ENCODE measurements at places on chromosomes 5 and 9.

- no peaks in the 10 kb centered on the region for H3K36me3 ChIP-seq
- no peak for DNase-seq
- no peaks in the 10 kb centered on the region for H3K4me1 ChIP-seq
- H3K27ac ChIP-seq: no peak overlapping the region
Measured at GRCh38 chr5:31962351-31962751, 211.8 kb downstream of the GOLPH3 start.

DNA sequence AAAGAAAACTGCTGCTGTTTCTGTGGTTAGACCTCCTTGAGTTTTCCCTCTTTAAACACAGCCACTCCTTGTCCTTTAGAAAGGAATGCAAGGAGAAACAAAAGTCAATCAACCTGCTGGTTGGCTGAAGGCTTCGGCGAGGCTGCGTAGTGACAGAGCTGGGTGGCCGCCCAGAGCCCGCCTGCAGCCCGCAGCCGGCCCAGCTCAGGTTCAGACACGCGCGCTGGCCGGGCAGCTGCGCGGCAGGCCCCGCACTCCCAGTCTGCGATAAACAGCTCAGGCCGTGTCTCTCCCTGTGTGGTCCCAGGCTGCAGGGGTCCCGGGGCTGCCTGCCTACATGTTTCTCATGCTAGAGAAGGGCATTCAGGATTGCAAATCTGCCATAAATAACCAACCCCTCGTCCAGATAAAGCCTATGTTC is 115.4 kb downstream of the HSD17B3 start:
- H3K4me3 ChIP-seq: no peak overlapping the region
- no peak overlapping the region for H3K27ac ChIP-seq
- peaks cover 26% of the 10 kb centered on the region for H3K27me3 ChIP-seq

- peaks cover 8% of the 10 kb centered on the region for H3K4me1 ChIP-seq
- H3K27ac ChIP-seq: peak overlapping the region; percentile 19
- peak overlapping the region; percentile 50 for H3K4me3 ChIP-seq
- DNase-seq: no peak
- no peaks in the 10 kb centered on the region for H3K27me3 ChIP-seq
Measured at GRCh38 chr5:69043655-69043996, 50.2 kb upstream of the SLC30A5 start.

DNA sequence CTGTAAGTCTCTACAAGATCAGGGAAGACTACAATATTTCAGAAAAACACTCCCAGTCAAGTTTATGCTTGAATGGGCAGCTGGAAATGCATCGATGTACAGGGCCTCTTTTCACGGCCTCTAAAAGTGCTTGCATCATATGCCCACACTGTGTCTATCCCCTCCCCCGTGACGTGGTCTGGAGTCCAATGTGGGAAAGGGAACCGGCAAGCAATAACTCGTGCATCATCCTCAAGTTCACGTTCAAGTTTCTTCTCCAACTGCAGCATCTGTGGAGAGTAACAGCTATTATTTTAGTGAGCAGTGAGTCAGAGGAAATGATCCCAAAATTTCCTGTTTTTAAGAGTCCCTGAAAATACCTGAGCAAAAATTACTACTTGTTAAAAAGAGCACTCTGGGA is 22.3 kb downstream of the ATPSCKMT start:
- H3K27me3 ChIP-seq: no peaks in the 10 kb centered on the region
- no peaks in the 10 kb centered on the region for H3K4me1 ChIP-seq
- no peak for DNase-seq

- DNase-seq: peak; percentile 59
- H3K4me1 ChIP-seq: peaks cover 67% of the 10 kb centered on the region
- H3K4me3 ChIP-seq: peak overlapping the region; percentile 75
- peak overlapping the region; percentile 98 for H3K27ac ChIP-seq
Measured at GRCh38 chr9:131668439-131669268, 71.2 kb downstream of the RAPGEF1 start.

DNA sequence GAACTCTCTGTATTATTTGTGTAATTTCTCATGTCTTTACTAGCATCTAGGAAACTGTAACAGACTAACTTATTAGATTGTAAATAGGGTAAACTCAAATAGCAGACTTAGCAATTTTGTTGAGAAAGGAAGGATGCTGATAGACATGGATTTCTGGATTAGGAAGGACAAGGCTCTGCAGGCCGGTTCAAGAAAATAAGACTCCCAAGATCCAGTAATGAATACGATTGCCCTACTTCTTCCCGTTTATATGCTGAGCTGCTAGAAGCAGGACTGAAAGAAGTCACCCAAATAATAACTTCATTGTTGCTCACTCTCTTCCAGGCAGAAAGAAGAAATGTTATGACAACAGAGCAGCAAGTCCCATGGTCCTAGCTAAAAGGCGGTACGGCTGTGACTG is 22.8 kb upstream of the C9orf40 start:
- DNase-seq: no peak
- no peak overlapping the region for H3K27ac ChIP-seq

DNA sequence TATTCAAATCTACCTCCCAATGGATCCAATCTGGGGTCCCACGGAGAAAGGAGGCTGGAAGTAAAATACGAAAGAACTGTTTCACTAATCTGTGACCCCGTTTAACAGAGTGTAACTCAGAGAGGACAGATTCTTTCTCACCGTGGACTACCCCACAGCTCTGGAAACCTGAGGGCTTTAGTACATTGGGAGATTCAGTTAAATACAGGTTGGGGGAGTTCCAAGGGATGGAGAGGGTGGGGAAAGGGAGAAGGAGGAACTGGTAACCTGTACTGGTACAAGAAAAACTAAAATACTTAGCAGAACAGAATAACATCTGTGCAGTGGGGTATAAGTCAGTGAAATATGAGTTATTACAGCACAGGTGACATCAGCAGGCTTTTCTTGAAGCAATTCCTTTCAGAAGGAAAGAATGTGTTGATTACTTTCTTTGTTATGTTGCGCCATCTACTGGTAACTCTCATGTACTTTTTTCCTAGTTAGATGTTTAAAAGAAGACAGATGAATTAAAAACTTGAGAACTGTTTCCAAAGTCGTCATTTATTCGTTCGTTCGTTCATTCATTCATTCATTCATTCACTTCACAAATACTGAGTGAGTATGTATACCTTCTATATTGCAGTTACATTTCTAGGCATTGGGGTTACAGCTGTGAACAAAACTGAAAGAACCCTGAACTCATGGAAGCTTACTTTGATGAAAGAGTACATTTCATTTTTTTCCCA is 30.0 kb upstream of the STOM start:
- DNase-seq: no peak
- no peaks in the 10 kb centered on the region for H3K27me3 ChIP-seq
- H3K4me3 ChIP-seq: no peak overlapping the region
- H3K4me1 ChIP-seq: peaks cover 5% of the 10 kb centered on the region
- H3K36me3 ChIP-seq: peaks cover 4% of the 10 kb centered on the region
- H3K27ac ChIP-seq: no peak overlapping the region

DNA sequence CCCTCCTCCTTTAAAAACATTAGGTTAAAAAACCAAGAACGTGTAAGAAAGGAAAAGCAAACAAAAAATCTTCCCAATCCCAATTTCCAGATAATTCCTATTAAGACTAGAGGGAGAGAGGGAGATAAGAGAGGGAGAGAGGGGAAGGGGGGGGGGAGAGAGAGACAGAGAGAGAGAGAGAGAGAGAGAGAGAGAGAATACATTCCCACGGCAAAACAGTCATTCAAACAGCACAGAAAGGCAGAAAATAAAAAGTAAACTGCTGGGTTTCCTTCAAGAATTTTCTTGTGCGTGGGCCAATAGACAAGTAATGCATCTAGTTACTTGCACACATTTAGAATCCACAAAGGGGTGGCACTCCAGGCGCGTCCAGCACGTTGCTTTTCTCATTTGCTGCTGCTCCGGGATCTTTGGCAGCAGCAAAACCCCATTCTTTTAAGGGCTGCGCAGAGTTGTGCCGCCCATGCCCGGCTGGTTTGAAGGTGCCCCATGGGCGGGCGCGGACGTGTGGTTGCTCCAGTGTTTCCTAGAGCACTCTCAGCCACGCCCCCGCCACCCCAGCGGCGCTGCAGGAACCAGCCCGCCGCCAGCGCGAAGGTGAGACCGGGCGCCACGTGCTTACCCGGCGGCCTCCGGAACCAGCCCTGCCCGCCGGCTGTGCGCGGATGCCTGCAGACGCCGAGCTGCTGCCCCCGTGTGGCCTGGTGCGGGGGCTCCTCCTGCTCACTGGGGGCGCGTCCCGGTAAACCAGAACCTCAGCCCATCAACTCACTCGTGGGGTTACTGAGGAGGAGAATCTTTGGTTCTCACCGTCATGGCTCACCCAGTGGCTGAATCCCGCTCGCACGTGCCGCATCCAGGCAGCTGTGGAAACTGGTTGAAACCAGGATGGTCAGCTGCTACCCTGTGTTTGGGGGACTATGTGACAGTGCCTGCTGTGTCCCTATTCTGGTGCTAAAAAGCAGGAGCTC is 44.6 kb downstream of the STC2 start:
- H3K4me1 ChIP-seq: peaks cover 15% of the 10 kb centered on the region
- no peak overlapping the region for H3K4me3 ChIP-seq
- no peak overlapping the region for H3K27ac ChIP-seq
- H3K27me3 ChIP-seq: peaks cover 63% of the 10 kb centered on the region

DNA sequence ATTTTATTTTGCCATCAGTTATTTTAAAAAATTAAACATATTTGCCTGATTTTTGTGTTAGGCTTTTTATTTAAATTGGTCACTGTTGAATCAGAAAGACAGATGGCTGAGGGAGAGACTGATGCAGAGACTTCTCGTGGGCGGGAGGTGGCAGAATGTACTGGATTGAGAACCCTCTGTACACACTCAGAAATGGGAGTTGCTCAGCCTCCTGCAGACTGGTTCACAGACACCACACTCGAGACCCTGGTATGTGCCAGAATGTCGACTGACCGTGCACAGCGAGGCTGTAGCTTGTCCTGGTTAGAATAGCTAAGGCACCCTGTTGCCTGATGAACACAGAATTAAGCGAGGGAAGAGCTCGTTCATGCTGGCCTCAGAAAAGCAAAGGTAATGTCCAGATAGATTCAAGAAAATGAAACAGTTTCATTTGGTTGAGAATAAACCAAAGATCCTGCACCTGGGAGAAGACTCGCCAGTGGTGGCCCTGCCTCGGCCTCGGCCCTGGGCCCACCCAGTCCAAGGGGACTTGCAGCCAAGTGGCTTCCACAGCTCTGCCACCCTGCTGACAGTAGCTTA is 71.3 kb upstream of the OTULINL start:
- no peaks in the 10 kb centered on the region for H3K36me3 ChIP-seq
- H3K4me1 ChIP-seq: peaks cover 1% of the 10 kb centered on the region
- no peak overlapping the region for H3K4me3 ChIP-seq
- no peak overlapping the region for H3K27ac ChIP-seq

DNA sequence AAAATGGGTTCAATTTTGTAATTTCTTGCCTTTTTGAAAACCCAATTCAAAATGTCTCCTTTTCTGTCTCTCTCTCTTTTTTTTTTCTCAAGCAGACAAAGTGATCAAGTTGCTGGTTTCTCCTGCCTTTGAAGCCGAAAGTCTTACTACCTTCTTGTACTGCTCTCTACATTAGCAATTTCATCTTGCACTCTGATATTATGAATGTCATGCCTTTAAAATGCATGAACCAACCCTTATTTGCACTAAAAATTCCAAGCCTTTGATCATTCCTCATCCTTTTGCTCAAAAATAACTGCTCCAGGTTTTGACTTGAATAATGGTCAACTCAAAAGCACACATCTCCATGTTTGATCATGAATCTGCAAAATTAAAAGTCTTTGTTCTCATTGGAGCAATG is 125.2 kb downstream of the CETN3 start:
- no peaks in the 10 kb centered on the region for H3K36me3 ChIP-seq
- H3K4me1 ChIP-seq: no peaks in the 10 kb centered on the region
- DNase-seq: no peak
- H3K27me3 ChIP-seq: no peaks in the 10 kb centered on the region

DNA sequence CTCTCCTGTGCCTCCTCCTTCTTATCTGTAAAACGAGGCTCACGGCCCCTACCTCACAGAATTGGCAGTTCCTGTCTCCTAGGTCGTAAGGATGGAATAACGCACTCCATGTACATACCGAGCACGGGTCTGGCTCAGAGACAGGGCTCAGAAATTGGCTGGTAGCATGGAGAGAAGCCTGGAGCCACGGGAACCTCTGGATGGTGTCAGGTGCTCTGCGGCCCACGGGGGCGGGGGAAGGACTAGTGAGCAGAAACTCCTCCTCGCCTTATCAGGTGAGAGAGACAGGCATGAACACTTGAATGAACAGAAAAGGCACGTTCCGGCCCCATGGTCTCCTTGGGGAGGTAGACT is 15.4 kb upstream of the C5orf47 start:
- DNase-seq: no peak
- H3K36me3 ChIP-seq: no peaks in the 10 kb centered on the region
- peaks cover 4% of the 10 kb centered on the region for H3K4me1 ChIP-seq
- no peak overlapping the region for H3K27ac ChIP-seq

DNA sequence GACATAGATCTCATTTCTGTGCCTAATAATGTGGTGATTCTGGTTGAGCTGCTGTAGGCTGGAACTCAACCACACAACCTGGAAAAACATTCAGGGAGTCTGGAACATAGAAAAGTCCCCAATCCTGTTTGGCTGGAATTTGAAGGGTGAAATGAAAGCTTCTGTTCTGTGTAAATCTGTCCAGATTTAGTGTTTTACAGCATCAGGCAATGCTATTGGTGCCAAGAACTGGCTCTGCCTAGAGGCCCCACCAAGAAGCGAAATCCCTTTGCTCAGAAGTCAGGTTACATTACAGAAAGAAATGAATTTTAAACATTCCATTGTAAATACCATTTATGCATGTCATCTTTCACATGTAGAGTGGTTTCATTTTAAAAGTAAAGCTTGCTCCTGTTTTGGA is 56.3 kb downstream of the TMEM174 start:
- H3K4me3 ChIP-seq: no peak overlapping the region
- no peaks in the 10 kb centered on the region for H3K36me3 ChIP-seq
- no peak for DNase-seq

- H3K27ac ChIP-seq: no peak overlapping the region
- H3K4me1 ChIP-seq: no peaks in the 10 kb centered on the region
- H3K36me3 ChIP-seq: no peaks in the 10 kb centered on the region
- H3K27me3 ChIP-seq: no peaks in the 10 kb centered on the region
- H3K4me3 ChIP-seq: no peak overlapping the region
- DNase-seq: no peak
Measured at GRCh38 chr5:125298746-125299379, 552.4 kb upstream of the ZNF608 start.

DNA sequence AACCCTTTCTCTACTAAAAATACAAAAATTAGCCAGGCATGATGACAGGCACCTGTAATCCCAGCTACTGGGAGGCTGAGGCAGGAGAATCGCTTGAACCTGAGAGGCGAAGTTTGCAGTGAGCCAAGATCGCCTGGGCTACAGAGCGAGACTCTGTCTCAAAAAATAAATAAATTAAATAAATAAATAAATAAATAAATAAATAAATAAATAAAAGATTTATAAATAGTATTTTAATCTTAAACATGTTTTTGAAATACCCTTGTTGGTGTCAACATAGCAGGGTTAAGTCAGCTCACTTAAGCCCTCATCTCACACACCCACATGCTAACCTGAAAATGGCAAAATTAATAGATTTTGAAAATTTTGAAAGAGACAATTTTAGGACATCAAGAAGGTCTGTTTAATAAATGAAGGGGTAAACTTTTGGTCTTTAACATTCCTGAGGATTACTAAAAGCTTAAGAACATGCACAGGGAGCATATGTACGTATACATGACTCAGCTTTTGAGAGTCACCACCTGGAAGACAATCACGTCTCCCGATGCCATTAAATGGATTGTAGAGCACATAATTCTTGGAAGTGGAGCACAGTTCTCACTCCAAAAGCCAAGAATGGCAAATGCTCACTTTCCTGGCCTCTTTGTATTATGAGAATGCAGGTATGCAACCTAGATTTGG is 202.5 kb downstream of the GDNF start:
- peaks cover 4% of the 10 kb centered on the region for H3K36me3 ChIP-seq
- no peaks in the 10 kb centered on the region for H3K4me1 ChIP-seq
- no peak for DNase-seq
- no peak overlapping the region for H3K27ac ChIP-seq
- H3K4me3 ChIP-seq: no peak overlapping the region
